ENCODE measurements at places on chromosomes 16 and 17.

- DNase-seq: no peak
Measured at GRCh38 chr16:46830417-46830901, 521 bp downstream of the C16orf87 start.

DNA sequence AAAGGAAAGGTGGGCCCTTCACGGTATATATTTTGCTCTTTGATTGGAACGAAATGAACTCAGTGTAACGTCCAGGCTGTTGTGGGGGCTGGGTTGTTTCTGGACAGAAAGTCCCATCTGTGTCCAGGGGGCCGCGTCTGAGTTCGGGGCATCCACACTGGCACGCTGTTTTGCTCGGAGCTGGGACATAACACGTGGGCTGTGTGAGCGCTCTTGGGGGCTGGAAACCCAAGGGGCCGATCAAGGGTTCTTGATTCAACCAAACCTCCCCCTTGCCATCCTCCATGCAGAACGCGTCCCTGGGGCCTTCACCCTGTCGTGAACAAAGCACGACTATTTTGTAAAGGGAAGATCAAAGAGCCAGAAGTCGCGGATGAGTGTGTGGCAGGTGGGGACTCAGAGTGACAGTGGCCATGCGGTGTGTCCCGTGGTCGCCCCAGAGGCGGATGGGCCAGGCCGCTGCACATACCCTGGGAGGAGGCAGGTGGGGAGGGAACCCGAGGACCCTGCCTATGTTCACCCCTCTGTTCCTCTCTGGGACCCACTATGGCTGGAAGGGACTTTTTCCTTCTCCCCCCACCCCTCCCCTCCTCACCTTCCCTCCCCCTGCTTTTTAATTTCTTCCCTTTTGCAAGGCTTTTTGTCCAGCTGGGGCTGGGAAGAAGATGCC lies 387.2 kb downstream of the SEC14L1 start:
- no peak for DNase-seq

DNA sequence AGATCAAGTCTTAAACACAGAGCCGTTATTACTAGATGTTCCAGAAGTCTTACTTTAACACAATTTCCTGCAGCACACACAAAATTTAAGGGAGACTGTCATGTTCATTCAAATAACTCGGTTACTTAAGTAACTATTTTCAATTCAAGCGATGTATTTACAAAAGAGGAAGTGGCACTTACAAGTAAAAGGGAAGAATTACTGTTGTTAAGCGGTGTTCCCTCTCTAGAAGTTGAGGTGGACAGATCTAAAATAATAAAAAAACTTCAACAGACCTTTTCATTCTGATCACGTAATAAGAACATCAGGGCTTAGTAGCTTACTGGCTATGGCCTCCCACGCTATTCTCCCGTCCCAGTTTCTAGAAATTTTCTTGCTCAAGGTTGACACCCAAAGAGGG lies 26.2 kb upstream of the TXNDC11 start:
- no peak for DNase-seq

DNA sequence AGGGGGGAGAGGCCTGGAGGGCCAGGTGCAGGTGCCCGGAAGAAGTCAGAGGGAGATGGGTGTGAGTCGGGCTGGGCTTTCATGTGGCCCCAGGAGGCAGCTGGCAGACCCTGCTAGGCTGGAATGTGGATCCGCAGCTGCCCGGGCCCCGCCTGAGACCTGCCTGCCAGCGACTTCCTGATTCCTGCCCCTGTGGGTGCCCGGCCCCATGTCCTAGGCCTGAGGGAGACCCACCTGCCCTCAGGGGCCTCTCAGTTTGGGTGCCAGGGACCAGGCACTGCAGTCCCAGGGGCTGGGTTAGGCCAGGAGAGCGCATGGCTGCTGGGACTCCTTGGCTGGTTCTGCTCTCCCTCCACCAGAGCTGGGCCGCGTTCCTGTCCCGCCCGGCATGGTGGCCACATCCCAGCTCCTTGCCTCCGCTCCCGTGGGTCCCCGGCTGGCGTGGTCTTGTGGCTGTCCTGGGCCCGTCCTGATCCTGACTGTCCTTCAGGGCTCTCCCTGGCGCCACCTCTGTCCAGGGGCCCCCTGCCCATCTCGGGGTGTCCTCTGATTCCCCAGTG lies 22.1 kb upstream of the SPNS2 start:
- no peak for DNase-seq

- DNase-seq: no peak
Measured at GRCh38 chr16:85069171-85069570, 41.6 kb downstream of the KIAA0513 start.

DNA sequence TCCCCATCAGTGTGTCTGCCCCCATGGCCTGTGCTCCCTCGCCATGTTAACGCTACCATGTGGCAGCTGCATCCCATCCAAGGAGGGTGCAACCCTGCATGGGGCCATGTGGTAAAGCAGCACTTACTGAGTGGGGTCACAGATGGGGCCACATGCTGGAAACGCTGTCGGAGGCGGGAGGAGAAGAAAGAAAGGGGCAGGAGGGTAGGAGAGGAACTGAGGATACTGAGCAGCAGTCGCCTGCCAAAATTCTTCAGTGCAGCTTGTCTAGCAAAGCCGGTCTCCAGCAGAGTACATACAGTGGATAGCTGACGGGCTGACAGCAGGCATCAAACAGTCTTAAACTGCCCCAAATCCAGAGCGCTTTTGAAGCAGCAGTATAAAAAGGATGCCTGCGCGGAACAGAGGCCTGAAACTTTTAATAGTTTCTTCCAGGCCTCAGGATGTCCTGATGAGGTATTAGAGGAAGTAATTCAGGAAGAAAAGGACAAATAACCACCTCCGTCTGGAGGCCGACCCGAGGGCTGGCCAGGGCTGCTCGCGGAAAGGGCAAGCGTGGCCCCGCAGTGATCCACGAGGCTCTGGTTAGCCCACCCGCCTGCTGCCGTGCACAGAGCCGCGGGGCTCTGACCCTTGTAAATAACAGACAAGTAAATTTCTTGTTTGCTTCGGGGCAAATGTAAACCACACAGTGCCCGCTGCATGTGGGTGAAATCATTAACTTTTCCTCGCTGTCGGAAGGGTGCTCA lies 149.0 kb downstream of the CCDC182 start:
- DNase-seq: no peak

DNA sequence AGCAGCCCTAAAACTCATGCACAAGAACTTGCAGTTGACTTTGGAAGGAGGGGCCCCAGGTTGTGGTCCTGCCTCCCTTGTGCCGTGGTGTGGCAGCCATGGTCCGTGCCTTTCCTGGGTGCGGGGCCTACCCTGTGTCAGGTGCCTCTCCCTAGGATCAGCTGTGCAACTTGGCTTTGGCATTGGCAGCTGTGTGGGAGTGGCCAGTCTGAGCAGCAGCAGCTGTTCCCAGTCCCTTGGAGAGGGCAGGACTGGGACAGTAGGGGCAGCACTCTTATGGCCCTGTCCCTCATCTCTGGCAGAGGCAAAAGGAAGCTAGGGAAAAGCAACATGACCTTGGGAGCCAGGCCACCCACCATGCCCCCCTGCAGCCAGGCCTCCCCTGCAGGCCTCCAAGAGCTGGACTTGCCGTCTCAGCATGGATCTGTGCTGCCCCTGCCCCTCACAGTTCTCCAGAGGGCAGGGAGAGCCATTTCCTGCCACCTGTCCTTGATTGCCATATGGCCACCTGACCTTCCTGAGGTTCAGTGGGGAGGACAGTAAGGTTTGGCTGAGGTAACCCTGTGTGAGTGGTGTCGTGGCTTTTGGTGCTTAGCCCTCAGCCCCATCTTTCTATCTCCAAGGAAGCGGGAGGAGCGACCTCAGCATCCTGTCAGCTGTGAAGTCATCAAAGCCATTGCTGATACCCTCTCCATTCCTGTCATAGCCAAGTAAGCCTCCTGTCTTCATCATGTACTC lies 15.5 kb upstream of the NFATC3 start:
- no peak for DNase-seq

Data from T-helper 2 cell treated with Interferon-gamma antibody and Interleukin-4, amounts not matched to agents 5 μg/mL and 100 μg/mL, for 36 hours (primary cell).